ENCODE measurements at places on chromosomes 5 and 9.

- no peak for DNase-seq
Measured at GRCh38 chr9:133130685-133131244, 9.7 kb upstream of the RALGDS start.

DNA sequence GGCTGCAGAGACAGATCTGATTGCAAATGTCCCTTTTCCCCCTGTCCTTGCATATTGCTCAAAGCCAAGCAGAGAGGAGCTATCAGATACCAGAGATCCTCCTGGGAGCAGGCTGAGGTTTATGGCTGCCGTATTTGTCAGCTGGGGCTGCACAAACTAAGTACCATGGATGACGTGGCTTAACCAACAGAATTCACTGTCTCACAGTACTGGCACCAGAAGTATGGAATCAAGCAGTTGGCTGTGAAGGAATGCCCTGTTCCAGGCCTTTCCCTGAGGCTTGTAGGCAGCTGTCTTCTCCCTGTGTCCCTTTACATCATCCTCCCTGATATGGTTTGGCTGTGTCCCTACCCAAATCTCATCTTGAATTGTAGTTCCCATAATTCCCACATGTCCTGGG, 2.6 kb downstream of the CFAP90 start:
- no peak for DNase-seq

DNA sequence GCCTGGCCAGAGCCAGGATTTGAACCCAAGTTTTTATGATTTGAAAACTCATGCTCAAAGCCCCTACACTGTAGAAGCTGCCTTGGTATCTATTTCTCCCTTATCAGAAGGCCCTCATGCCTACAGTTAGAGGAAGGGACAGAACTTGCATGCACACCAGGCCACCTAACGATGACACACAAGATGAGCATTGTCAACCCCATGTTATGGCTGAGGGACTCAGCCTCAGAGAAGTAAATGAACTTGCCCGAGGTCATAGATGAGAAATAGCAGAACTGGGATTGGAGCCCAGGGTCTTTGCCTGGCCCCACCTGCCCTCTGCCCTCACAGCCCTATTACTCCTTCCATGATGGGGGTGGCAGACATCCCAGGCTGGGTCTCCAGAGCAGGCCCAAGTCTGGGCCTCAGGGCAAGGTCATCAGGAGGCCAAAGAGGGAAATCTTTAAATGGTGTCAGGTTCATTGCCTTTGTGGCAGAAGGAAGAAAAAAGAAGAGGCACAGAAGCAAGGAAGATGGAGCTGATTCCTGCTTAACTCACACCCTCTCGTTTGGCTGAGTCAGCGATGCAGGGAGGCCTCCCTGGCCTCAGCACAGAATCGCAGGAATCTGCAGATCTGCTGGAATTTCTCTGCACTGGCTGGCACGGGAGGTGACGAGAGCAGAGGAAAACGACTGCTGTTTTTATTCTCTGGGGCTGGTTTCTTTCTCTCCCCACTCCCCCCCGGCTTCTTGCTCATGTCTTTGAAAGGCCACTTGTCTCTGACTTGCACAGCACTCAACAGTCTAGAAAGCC, 20.6 kb upstream of the CRB2 start:
- no peak for DNase-seq

- no peak for DNase-seq
Measured at GRCh38 chr5:73298772-73299630, 126.0 kb downstream of the TMEM174 start.

- no peak for DNase-seq
Measured at GRCh38 chr5:10825897-10826644, 65.0 kb upstream of the DAP start.
